Activated T-cell treated with anti-CD3 and anti-CD28 coated beads for 24 hours (primary cell): ENCODE measurements at places on chromosomes 11 and 22.

DNA sequence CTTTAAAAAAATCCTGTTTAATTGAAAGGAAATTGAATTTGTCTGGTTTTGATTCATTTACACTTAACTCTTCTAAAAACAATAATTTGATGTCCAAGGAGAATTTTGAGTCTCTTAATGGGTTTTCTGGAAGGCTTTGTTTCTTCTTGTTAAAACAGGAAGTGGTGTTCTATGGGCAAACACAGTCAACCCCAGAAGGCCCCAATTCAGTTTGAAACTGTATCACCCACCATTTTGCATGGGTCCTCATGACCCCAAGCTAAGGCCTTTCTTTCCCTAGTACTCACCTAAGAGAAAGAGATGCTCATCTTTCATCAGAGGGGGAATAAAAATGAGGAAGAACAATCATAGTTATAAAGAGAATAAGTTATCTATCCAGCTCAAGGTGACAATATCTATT lies 10.6 kb downstream of the FLI1 start:
- no peak for DNase-seq

DNA sequence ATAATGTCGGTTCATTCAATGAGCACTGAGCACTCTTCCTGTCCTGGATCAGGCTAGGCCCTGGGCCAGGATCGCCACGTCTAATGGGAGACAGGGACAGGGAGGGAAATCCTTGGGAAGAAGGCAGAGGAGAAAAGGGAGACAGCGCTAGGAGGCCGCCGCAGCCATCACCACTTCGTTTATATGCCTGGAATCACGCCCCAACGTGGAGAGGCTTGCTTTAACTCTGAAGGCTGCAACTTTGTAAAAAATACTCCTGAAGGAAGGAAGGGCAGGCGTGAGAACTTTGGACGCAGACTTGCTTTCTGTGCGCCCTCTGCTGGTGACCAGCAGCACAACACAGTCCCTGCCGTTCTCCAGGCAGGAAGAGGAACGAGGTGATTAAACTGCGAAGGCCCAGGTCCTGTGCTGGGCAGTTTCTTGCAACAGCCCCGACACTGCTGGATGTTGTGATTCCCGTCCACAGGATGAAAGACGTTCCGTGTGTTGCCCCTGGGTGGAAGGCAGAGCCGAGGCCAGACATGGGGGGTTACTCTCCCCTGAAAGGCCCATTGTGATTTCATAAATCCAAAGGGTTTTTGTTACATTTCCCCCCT lies 22.1 kb downstream of the RIBC2 start:
- peak; percentile 71 for DNase-seq

GRCh38 chr22:47278655-47279054 lies 516.2 kb downstream of the TBC1D22A start:
- DNase-seq, result no peak

- no peak for DNase-seq
These were observed 206.9 kb upstream of the TMEM45B start for GRCh38 chr11:129608711-129609110.

DNA sequence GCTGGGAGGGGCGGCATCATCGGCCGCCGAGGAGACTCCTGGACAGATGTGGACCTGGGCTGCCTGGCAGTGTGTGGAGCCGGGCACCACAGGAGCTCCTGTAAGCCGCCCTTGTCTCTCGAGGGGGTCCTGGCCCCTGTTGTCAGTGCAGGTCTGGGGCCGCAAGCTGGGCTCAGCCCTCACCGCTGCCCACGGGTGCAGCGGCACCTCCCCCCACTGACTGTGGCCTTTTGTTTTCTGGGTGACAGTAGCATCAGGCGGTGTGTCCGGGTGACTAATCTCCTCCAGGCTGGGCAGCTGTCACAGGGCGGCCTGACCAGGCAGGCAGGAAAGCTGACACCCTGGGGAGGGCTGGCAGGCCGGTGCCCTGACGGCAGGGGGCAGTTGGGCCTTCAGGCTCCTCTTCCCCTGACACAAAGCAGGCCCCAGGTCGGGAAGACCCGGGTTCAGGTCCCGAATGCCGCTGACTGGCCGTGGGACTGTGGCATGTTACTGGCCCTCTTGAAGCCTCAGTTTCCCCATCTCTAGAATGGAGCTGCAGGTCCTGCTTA lies 16.3 kb downstream of the DGKZ start:
- DNase-seq, result no peak

GRCh38 chr11:19389787-19390303 lies 149.1 kb upstream of the E2F8 start:
- DNase-seq, result no peak

DNA sequence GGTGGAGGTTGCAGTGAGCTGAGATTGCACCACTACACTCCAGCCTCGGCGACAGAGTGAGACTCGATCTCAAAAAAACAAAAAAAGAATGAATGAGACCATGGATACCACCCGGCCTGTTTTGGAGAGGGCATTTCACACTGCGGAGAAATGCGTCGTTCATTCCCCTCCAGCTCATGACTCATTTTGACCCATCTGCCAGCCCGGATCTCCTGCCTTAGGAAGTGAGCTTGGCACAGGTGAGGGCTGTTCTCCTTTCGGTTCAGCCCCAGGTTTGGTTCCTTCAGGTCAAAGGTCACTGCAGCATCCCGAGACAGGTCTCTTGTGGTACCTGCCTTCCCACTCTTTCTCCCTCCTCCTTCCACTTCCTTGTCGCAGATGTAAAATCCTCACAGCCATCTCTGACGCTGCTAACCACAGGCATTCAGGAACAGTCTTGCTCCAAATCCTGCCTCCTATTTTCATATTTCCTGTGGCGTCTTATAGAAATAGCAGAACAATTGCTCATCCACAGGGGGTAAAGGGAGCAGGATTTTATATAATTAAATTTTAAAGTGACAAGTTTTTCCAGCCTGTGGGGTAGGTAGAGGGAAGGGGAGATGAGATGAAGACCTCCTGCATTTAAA lies 517.9 kb downstream of the NTM start:
- no peak for DNase-seq

GRCh38 chr11:88318017-88318416 lies 19.5 kb downstream of the CTSC start:
- DNase-seq, result no peak

- DNase-seq, result no peak
These were observed 1513.0 kb downstream of the TBC1D22A start for GRCh38 chr22:48275412-48275811.

- no peak for DNase-seq
These were observed 63.2 kb downstream of the GRIA4 start for GRCh38 chr11:105673089-105673488.

GRCh38 chr11:9158898-9159391 lies 67.5 kb upstream of the SCUBE2 start:
- no peak for DNase-seq

- DNase-seq, result no peak
These were observed 169.0 kb downstream of the TBC1D22A start for GRCh38 chr22:46931414-46931813.

DNA sequence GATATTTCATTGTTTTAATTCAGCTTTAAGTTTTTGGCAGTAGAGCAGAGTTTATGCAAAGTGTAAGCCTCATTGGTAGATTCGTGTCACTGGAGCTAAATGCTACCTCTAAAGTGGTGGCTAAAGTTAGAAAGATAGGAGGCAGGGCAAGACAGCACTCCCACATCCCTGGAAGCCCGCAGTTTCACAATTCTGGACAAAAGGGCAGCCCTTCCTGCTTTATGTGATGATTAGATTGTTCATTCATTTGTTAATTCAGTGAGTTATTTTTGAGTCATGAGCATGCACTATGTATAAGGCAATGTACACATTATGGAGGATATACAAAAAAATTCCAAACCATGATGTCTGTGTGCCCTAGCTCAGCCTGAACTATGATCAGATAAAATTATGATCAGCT lies 52.1 kb upstream of the EIF3M start:
- DNase-seq, result no peak

GRCh38 chr11:73585834-73586575 lies 11.9 kb downstream of the FAM168A start:
- DNase-seq, result no peak

- peak; percentile 52 for DNase-seq
These were observed 14.5 kb upstream of the MS4A7 start for GRCh38 chr11:60363542-60364470.
